ENCODE measurements at places on chromosomes 6 and 20.

GRCh38 chr20:33838035-33838864, 27.1 kb downstream of the CHMP4B start:
- no peak for DNase-seq

DNA sequence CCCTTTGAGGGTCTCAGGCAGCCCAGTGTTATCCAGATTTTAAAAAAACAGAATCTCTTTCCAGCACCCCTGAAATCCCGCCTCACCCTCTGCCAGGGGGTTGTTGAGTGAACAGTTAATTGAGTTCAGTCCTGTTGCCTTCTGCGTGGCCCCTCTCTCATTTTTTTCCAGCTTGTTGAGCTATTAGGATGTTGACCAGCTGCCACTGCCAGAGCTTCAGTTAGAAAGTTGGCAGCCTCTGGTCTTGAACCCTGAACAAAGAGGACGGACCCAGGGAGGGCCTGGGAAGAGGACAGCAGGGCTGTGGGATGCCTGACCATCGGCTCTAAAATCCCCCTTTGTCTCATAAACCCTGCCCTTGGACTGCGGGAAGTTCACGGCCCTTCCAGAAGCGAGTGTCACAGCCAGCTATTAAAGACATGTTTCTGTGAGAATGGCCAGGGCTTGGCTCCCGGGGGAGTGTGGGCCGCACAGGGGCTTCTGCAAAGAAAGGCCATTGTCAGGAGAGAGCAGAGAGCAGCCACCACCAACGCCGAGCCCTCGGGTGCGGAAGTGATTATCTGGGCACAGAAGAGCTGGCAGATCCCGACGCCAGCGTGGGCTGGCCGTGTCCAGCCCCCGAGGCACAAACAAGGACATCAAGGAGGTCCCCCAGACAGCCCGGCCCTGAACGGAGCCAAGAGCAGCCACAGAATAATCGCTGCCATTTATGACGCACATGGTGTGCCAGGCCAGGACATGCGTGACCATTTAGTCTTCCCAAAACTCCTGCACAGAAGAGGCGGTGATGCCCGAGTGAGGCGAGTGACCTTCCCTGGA, 189.0 kb downstream of the ANKRD60 start:
- no peak for DNase-seq

GRCh38 chr20:431012-431904, 23.2 kb downstream of the RBCK1 start:
- DNase-seq: no peak

GRCh38 chr20:61437280-61438206, 185.5 kb downstream of the CDH4 start:
- DNase-seq: no peak

DNA sequence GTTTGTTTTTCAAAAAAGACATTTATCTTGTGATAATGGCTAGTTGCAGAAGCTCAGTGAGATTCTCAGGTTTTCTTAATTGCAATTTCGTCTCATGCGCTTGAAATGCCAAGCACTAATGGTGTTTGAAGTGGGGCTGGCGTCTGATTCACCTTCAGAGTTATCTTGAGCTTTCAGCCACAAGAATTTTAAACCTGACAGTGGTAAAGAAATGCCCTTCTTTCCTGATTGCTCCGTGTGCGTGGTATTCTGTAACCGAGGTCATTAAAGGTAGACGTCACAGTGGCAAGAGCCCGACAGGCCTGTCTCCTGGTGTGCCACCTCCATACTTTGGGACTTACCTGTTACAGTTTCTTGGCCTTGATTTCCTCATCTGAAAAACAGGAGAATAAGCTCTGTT, 126.5 kb upstream of the QKI start:
- DNase-seq: no peak

DNA sequence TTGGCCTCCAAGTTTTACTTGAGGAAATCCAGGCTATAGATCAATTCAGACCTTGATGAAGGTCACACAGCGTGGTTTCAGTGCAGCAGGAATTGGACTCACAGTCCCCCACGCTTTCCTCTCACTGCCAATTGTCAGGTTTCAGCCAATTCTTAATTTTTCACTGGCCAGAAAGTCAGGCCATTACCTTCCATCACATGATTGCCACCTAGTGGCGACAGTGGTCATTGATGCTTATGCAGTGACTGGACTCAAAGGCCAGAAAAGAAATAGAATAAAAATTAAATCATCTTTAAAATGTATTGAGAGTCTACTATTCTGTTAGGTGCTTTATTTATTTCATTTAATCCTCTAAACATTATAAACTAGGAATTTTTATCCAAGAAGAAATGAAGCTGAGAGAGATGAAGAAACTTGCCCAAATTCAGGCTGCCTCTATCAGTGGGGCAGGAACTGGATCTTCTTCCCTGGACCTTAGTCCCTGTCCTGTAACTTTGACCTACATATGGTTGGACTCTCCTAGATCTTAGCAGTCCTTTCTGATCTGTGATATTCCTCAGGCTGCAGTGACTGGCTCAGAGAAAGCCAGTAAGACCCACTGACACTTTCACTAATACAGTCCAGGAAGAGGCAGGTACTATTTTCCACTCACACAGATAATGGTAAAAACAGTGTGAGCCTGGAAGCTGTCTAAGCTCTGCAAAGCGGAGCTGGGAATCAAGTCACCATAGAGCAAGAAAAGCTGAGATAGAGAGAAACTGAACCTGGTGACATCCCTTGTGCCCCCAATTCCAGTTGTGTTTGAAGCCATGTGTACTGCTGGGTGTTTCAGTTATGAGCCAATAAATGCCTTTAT, 133.3 kb downstream of the ELOVL4 start:
- DNase-seq: peak; percentile 15

DNA sequence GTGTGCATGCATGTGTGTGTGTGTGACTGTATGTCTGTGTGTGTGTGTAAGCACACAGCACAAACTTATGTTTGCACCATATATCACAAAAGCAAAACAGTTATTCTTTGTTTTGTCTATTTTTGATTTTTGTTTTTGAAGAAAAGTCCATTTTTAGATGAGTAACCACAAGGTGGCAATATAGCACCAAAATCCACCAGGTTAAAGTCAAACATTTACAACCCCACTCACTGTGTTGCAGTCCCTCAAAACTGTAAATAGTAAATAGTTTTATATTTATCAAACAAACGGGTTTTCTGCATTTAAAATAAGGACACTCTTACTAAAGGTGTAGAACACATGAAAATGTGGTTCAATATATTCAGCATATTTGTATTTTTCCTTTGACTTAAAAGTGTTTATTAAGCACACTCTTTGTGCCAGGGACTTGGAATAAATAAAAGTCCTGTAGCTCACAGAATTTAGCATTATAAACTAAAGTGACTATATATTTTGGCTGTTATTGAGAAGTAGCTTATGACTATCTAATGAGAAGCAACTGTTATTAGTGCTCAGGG, 118.5 kb downstream of the GFRAL start:
- DNase-seq: no peak

DNA sequence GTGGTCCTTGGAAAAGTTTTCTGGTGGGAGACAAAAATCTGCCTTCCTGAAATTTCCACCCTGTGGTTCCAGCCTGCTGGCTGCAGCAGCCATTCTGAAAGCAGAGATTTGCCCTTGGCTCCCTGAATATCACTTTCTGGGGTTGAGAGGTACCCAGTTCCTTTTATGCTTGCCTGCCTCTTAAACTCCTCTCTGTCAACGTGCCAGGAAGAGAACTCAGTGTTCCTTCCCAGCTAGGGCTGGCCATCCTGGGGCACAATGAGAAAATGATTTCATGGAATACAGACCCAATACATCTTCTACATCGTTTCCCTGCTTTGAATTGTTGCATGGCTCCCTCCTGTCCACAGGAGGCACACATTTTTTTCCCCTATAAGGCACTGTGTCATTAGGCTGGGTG, 1.6 kb upstream of the DSN1 start:
- DNase-seq: no peak

- no peak for DNase-seq
These were observed 62.7 kb upstream of the HDAC2 start for GRCh38 chr6:114033606-114034005.

DNA sequence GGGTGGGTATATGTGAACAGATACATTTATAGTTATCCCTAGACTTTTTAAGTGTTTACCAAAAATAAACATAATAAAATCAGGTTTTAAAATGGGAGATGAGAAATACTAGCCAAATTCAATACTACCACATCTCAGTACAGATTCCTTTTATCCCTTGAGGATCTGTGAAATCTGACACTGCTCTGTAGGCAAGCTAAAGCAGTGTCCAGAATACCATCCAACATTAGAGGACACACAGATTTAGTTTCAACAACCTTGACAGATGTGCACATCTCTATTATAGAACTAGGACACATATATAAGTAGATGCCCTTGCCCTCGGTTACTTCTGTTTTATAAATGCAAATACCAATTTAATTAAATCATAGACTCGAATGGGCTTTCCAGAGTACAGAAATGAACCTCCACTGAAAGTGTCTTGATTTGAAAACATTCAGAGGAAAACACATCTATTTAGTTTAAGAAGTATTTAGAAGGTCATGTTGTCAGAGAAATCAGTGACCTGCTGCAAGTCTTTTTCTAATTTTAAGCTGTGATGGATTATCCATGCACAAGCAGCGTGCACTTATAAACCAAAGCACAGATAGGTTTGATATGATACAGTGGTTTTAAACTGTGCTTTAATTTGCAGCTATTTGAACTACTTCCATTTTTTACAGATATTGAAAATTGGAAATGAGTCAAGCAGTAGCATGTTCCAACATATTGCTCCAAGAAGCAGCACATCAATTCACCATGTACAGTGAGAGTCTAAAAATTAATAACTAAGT, 156.3 kb upstream of the EPHA7 start:
- no peak for DNase-seq

DNA sequence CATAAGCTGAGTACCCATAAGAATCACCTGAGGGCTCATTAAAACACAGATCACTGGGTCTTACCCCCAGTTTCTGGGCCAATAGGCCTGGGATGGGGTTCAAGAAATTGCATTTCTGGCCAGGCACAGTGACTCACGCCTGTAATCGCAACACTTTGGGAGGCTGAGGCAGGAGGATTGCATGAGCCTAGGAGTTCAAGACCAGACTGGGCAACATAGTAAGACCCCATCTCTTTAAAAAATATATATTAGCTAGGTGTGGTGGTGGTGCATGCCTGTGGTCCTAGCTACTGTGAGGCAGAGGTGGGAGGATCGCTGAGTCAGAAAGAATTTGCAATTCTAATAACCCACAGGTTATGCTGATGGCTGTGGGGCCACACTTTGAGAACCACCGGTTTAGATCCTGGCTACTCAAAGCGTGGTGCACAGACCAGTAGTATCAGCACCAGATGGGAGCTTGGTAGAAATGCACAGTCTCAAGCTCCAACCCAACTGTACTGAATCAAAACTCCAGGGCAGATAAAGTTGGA, 2.0 kb downstream of the CCM2L start:
- no peak for DNase-seq

DNA sequence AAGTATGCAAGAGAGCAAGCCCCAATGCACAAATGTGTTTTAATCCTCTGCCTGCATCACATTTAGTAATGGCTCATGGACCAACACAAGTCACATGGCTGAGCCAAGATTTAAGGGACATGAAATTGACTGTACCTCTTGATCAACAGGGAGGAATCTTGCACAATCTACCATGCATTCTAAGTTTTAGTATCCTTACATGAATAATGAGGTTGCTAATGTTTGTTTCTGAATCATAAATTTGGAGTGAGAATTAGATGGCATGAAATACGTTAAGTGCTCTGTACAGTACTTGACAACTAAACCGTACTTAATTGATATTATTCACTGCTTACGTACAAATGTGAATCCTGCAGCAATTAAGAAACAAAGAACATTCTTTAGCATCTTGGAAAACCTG, 553.8 kb upstream of the JAG1 start:
- DNase-seq: no peak

- DNase-seq: no peak
These were observed 425.5 kb downstream of the TBC1D32 start for GRCh38 chr6:120908767-120909166.

DNA sequence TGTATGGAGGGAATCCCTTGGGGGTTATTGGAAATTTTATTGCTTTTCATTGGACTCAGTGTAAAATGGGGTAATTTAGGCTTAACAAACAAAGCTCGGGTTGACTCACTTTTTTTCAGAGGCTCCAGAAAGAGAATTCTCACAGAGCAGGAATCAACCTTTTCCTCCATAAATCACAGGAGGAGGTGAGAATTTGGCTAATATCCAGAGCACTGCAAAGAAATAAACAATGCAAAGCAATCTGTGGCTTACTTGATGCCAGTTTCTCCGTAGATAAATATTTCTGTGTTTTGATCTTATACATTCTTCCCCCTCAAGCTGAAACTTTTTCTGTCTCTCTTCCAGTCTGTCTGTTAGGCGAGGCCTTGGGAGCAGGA, 176.6 kb downstream of the TSHZ2 start:
- DNase-seq: no peak

DNA sequence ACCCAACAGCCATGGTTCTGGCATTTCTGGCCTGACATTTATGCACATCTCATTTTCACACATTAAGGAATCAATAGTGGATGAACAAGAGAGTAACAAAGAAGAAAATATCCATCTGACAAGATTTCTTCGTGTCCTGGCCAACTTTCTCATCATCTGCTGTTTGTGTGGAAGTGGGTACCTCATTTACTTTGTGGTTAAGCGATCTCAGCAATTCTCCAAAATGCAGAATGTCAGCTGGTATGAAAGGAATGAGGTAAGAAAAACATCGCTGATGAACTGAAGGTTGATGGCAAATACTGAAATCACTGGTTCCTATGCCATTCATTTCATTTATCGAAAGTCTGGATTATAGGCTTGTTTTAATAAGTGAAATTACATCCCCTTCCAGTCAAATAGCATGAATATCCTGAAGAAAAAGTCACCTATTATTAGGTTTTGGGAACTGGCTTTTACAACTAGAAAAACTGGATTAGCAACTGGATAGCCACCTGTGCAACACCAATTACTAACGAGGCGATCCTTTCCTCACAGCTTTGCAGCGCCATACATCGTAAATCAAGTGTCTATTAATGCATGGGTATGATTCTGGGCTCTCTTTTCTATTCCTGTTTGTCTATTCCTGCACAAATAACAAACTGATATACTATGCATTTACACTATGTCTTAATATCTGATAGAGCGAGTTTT, 50.2 kb upstream of the NOP56 start:
- DNase-seq: no peak

GRCh38 chr6:46201702-46202101, 30.9 kb upstream of the ENPP5 start:
- no peak for DNase-seq

DNA sequence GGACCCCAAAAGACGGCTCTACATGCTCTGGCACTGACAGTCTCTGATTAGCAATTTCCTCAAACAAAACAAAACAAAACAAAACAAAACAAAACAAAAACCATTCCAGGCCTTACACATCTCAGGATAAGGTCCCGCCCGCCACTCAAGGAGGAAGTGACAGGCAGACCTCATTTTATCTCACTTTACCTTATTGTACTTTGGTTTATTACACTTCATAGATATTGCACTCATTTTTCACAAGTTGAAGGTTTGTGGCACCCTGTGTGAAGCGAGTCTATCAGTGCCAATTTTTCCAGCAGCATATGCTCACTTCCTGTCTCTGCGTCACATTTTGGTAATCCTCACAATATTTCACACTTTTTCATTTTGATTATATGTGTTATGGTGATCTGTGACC, 15.2 kb downstream of the ZBP1 start:
- DNase-seq: peak; percentile 24
